NCI-H1092 treated with DMSO at 0.1 percent for 48 hours (cell line): ENCODE measurements at places on chromosomes 7 and 10.
A peak's percentile ranks its signal among the peaks of the same experiment; 100 is the strongest.

- DNase-seq = no peak
These were observed 91.8 kb upstream of the STEAP4 start for GRCh38 chr7:88398459-88398858.

- no peak for DNase-seq
These were observed 139.0 kb downstream of the VIPR2 start for GRCh38 chr7:159005618-159006017.

- DNase-seq = peak; percentile 98
These were observed 73.8 kb downstream of the LANCL2 start for GRCh38 chr7:55438757-55439525.

- DNase-seq = peak; percentile 36
These were observed 15.0 kb upstream of the PCBD1 start for GRCh38 chr10:70903262-70903921.

DNA sequence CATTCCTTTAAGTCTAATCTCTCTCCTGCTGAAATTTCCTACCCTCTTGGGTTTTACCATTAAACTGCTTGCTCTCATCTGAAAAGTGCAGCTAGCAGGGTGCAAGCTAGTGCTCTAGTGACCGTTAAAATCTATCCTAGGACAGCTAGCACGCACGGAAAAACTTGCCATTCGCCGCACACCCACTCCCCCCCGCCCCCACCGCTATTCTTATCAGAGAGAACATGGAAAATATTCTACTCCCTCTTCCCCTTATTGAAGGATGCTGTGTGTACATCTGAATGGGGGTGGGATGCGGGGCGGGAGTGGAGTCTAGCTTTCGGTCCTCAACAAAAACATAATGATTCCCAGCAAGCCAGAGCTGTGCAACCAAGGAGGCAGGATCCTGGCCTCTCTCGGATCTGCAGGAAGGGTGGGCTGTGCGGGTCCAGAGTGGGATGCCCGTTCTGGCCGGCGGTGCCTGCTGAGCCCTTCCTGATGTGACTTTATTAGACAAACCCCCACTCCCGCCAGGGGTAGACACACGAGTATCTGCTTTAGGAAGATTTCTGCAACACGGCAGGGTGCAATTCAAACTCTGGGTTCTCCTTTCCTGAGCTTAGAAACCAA lies 1.1 kb upstream of the ADRA2A start:
- no peak for DNase-seq

- DNase-seq = no peak
These were observed 30.6 kb downstream of the CPVL start for GRCh38 chr7:29115753-29116152.

- no peak for DNase-seq
These were observed 82.0 kb downstream of the KIF20B start for GRCh38 chr10:89783406-89783805.

GRCh38 chr10:116408719-116409118 lies 18.9 kb upstream of the PNLIPRP3 start:
- DNase-seq = no peak

- no peak for DNase-seq
These were observed 8.1 kb upstream of the ANK3 start for GRCh38 chr10:60397792-60398191.

DNA sequence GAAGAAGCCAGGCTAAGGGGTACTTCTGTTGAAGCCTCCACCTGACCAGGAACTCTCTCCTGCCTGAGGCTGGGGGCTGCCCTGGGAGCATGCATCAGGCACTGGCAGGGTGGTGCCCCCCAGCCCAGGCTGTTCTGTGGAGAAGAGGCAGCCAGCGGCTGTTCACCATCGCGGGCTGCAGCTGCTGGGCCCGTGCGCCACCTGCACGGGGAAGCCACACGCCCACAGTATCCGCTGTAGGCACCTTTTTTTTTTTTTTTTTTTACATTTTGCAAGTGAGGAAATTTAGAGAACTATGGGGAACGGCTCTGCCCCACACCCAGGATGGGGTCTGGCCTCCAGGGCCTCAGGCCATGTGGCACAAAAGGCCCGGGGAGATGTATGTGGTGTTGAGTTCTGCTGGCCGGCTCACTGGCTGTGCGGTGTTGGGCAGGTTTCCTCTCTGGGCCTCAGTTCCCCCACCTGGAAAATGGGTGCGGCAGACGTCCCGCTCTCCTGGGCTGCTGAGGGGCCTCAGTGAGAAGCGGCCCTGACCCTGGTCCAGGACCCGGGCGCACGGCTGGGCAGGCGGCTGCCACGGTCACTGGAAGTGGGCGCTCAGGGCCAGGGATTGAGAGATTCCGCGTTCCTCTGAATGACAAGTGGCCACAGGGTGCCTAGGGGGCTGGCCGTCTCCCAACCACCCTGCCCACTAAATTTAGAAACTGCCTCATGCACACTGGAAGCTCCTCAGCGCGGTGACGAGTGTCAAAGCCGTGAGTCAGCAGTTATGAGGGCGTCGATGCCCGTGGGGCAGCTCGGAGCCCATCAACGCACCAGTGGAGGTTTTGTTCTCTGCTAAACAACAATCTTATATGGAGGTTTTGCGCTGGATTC lies 8.8 kb upstream of the INTS1 start:
- no peak for DNase-seq
